ENCODE measurements at places on chromosomes 13 and 19.

DNA sequence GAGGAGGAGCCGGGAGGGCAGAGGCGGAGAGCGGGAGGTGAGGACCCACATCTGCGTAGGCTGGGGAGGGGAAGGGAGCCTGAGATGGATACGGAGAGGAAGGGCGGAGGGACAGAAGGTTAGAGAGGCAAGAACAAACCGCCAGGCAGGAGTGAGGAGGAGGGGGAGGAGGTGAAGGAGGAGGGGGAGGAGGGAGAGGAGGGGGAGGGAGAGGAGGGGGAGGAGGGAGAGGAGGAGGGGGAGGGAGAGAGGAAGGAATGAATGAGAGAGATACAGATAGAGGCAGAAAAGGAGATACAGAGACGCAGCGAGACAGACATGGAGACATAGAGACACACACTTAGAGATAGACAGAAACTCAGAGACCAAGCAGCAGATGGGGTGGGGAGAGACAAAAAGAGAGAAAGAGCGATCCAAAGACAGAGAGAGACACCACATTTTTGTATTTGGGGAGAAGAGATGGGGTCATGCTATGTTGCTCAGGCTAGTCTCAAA, 782 bp upstream of the CA11 start:
- no peak for DNase-seq

GRCh38 chr13:110811008-110811720, 97.7 kb downstream of the ING1 start:
- no peak for DNase-seq

- no peak for DNase-seq
Measured at GRCh38 chr13:109933476-109933875, 147.1 kb upstream of the IRS2 start.

- DNase-seq = no peak
Measured at GRCh38 chr19:27971071-27971470, 1241.9 kb downstream of the UQCRFS1 start.

DNA sequence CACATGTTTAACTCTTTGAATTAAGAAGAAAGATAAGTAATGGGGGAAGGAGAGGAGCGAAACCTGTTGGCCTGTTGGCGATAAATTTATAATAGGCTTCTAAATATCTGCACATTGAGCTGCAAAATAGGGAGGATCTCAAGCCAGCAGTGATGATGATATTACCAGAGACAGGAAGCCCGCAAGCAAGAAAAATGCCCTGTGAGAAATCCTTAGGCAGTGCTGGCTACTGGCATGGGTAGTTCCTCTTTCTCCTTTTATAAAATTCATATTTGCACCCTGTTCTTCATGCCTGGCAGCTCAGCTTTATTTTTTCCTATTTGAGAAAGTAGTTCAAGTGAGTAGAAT, 858 bp upstream of the USP12 start:
- DNase-seq = no peak

GRCh38 chr19:15511671-15512424, 3.5 kb downstream of the CYP4F22 start:
- DNase-seq = no peak

DNA sequence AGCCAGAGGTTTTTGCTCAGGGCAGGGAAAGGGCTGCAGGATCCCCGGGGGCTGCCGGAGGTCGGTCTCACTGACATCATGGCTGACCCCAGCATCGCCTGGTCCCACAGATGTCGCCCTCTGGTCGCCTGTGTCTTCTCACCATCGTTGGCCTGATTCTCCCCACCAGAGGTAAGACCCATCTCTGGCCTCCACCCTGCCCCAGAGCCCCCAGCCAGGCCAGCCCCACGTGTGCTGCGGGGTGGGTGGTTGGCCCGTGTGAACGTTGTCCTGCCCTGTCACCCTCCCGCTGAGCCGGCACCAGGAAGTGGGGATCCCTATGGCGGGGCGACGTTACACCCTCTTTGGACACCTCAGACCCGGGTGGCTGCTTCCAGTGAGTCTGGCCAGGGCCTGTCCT, 906 bp downstream of the FXYD5 start:
- DNase-seq = no peak

GRCh38 chr13:21399741-21400140, 59.4 kb downstream of the ZDHHC20 start:
- no peak for DNase-seq

DNA sequence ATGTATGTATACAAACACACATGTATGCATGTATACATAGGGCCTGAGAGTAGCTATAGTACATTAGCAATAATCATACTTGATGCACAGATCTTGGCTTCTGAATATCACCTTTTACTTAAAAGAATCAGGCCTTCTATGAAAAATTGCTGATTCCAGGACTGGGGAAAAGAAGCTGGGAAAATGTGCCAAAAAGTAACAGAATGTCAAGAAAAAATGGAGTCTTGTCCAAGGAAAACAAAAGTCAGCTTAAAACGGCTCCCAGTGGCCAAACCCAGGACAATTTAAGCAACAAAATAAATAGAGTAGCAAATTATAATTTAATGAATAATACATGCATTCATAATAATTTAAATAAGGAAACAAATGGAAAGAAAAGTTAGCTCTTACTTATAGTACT, 2104.9 kb downstream of the PCDH9 start:
- DNase-seq = no peak

DNA sequence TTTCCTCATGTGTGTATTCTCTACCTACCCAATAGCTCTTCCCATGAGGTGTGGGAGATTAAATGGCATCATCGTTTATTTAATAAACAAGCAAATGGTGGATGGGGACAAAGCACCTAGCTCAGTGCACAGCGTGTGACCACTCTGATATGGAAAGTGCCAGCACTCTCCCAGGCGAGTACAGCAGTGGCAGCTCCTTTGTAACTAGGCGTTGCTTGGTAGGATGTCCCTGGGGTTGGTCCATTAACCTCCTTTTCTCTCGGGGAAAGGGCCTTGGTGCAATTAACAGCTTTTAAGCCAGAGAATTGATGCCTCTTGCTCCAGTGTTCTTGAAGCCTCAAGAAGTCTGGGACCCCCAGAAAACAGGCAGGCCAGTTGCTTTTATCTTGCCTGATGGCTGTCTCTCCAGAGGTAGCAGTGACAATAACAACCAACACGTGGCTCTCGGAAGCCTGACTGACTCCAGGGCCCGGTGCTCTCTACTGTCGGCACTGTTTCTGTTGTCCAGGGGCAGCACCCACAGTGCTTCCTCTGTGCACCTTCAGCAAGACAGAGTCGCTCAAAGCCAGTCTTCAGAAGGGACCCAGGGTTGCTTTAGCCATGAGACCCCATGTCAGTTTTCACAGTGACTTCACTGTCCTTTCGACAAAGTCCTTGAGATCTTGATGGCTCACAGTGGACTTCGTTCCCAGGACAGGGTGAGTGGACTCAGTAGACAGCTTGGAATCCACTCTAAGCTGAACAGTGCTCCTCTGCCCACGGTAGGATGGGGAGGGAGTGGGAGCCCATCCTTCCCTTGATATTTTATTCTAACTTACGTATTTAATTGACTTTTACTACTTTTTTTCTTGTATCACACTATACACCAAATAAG, 33.9 kb upstream of the NPAS1 start:
- DNase-seq = no peak

Data from coronary artery (tissue), 2 donors.